NCI-H2107 (cell line): ENCODE measurements at places on chromosomes 3 and 15.
A peak's percentile ranks its signal among the peaks of the same experiment; 100 is the strongest.

- peak; percentile 85 for DNase-seq
Observed at GRCh38 chr3:108090701-108091497, at the start of gene CD47. TSS of gene CD47 (minus strand) at chr3:108091031. CDS start at chr3:108090908, 123 bp downstream.

GRCh38 chr3:95172164-95172943 is 1109.5 kb downstream of the NSUN3 start:
- DNase-seq = no peak

DNA sequence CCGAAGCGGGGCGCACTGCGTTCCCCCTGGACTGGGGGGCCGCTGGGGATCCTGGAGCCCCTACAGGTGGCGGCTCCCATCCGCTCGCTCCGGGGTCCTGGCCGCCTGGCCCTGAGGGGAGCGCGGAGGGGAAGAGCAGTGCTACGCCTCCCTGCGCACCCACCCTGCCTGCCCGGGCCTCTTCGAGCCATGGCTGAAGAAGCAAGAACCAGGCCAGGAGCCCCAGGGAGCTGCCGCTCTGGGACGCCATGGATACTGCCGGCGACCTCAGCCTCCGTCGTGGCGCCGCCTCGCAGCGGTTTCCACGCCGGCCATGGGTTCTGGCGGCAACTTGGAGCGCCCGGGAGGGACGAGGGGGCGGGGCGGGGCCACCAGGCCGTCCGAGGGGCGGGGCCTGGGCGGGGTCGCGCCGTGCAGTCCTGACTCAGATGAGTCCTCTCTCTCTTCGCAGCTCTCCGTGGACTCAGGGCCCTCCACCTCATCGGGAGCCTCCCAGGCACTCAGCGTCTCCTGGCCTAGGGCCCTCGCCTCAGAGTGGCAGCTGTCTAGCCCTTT is 50.9 kb downstream of the MYL3 start:
- no peak for DNase-seq

- DNase-seq = no peak
Observed at GRCh38 chr3:36923981-36924743, 20.7 kb downstream of the TRANK1 start.

DNA sequence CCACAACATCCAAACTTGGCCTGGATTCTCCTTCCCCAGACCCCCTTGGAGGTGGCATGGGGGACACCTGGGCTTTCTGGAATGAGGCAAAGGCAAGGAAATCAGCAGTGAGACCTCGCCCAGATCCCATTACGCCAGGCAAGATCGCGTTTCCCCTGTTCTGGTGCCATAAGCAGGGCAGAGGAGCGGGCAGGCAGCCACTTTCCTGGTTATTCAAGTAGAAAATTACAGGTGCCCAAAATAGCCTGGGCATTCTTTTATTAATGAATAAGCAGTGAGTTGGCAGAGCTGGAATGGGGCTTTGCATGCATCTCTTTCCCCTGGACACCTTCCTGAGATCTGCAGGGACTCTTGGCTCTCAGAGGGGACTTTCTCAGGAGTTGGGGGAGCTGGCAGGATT is 31.5 kb upstream of the FAM107A start:
- DNase-seq = peak; percentile 17

GRCh38 chr3:58514405-58514804 is 22.5 kb downstream of the KCTD6 start:
- no peak for DNase-seq

DNA sequence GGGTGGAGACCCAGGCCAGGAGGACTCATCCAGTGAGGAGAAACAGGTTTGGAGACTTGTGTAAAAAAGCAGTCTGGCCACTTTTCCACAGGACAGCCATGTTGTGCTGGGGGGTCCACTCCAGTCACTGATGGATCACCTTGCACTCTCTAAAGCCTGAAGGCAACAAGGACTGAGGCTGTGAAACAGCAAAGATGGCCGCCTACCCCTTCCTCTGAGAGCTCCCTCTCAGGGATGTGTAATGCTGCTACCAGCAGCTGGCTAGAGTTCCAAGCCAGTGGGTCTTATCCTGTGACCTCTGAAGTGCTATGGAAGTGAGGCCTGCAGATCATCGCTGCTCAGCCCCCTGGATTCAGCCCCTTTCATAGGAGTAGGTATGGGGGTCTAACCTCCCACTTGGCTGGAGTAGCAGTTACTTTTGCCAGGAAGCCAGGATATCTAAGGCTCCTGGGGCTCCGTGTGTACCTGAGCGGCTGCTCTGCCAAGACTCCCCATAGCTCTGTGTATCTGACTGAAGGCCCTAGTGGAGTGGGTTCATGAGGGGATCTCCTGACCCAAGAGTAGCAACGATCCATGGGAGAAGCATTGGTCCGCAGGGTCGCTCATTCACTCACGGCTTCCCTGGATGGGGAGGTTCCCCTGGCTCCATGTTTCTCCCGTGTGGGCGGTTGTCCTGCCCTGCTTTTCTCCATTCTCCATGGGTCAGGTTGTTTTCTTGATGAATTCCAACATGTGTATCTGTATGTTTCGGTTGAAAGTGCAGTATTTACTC is 69.9 kb upstream of the TNFSF10 start:
- no peak for DNase-seq

GRCh38 chr3:138476526-138476925 is 42.1 kb downstream of the ESYT3 start:
- DNase-seq = no peak

DNA sequence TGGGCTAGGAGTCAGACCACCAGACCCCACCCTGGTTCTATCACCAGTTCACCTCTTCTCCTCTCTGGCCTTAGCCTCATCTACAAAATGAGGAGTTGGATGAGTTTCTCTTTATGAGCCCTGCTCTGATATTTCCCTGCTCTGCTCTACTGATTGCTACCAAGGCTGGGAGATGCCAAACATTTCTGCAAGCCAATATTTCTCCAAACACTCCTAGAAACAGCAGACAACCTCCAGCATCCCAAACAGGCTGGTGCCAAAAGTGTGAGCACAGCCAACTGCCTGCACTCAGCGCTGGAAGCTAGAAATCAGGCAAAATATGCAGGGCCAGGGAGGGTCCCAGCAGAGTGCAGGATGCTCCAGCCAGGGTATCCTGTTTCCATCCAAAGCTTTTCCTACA is 10.8 kb downstream of the DAPK2 start:
- no peak for DNase-seq

DNA sequence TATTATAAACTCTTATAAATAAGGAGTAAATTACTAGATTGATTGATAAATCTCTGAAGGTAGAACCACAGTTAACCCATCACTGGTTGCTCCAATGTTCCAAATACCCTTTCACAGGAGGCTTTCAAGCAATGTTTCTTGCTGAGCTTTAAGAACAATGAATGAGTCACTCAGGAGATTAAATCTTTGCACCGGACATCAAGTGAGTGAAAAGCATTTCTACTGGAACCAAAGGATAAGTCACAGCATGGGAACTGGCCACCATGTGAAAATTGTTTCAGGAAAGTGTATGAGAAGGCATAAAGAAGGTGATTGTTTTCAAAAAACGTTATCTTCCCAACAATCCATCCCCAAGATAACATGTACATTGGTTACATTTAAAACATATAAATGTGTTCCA is 90.6 kb downstream of the CNTN3 start:
- DNase-seq = no peak

GRCh38 chr3:84265768-84266167 is 693.0 kb upstream of the CADM2 start:
- DNase-seq = no peak

DNA sequence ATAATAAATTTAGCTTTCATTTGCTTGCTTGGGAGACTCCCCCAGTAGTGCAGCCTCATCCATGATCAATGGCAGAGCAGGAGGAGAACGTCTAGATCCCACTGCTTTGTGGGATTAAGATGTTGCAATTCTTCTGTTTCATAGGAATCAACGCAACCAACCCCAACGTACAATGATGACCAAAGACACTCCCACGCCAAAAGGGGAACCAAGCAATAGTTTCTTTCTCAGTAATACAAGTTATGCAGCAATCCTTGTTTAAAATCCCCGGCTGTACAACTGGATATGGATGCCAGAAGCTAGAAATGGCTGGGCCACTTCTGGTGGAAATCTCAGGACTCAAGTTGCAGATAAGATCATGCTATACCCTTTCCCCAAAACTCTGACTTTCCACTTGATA is 411.2 kb downstream of the VPS13C start:
- DNase-seq = no peak

DNA sequence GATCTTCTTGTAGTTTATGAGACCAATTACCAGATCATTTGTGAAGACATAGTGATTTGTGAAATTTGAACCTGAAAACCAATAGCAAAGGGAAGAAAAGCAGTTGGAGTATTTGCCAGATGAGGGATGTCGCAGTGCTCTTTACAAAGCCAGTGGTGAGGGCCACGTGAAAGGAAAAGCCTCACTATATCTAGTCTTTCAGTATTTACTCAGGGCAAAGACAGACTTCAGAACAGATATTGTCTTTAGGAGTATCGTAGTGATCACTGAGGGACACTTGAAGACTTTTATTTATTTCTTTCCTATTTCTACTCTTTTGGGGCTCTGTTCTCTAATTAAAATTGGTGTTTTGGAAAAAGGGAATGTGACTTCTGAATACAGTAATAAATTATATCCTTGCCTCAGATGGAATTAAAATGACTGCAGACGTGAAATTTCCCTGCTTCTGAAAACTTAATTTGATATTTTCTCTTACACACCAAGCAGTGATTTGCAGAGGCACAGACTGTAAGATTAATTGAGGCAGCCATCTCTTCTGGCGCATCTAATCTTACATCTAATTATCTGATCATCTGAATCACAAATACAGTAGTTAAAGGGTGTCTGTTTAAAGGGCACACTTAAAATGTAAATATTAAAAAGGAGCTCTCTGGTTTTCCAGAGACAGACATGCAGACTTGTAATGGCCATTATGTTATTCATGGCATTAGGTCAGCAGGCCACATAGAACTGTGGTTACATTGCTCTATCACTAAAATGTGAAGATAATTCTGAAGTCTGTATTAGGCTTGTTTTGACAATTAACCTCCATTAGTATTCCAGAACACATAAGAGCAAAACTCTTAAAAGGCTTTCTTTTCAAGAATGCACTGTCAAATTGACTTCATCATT is 193.0 kb upstream of the GOLIM4 start:
- DNase-seq = no peak

GRCh38 chr3:14689247-14689980 is 14.5 kb downstream of the C3orf20 start:
- no peak for DNase-seq

- DNase-seq = no peak
Observed at GRCh38 chr3:188053036-188053340, 101.0 kb upstream of the LPP start.

DNA sequence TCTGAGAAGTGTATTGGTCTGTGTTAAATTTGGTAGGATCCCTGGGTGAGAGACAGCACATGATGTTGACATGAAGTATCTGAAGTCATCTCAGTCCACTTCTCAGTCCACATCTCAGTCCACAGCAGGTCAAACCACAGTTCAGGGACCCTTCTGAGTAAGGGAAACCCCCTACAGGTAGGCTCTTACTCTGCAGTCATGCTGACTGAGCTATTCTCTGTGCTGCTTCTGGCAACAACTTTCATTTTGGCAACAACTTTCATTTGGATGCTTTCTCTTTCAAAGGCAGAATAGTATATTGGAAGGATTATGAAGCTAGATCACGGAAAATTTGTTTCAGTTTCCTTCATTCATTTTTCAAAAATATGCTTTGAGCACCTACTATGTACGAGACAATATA is 178.2 kb upstream of the GOLIM4 start:
- DNase-seq = no peak

- no peak for DNase-seq
Observed at GRCh38 chr15:90075420-90076289, 26.6 kb downstream of the IDH2 start.

- DNase-seq = no peak
Observed at GRCh38 chr15:41581110-41581509, 22.1 kb downstream of the TYRO3 start.

- no peak for DNase-seq
Observed at GRCh38 chr3:133742351-133743091, 3.7 kb upstream of the TF start.

DNA sequence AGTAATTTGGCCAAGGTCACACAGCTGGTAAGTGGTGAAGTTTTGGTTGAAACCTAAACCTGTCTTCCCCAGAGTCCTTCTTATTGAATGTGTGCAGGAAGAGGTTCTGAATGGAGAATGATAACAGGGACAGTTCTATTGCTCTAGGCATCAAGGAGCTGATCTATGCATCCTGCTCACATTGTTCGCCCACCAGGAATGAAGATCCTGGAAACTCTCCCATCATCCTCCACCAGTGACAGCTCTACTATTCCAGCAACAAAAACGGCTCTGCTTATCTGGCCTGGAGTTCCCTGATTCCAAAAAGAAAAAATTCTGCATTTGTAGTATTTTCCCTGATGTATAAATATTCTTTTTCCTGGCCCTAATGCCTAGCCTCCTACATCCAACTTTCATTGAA is 16.4 kb upstream of the TNFAIP8L3 start:
- no peak for DNase-seq

GRCh38 chr15:80424381-80424780 is 20.2 kb downstream of the ARNT2 start:
- no peak for DNase-seq

DNA sequence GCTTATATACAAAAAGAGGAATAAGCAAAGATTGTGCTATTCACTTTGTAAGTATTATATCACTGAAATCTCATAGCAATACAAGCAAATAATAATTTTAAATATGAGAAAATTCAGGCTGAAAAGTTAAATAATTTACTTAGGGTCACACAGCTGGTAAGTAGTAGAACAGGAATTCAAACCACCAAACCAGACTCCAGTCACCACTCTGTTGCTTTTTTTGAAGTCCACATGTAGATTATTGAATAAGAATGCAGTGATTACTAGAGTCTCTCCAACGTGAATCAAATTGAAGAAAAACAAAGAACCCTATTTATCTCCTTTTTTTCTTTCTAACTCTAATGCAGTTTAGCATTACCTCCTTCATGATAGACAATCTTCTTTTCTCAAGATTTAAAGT is 15.9 kb downstream of the SPICE1 start:
- no peak for DNase-seq

DNA sequence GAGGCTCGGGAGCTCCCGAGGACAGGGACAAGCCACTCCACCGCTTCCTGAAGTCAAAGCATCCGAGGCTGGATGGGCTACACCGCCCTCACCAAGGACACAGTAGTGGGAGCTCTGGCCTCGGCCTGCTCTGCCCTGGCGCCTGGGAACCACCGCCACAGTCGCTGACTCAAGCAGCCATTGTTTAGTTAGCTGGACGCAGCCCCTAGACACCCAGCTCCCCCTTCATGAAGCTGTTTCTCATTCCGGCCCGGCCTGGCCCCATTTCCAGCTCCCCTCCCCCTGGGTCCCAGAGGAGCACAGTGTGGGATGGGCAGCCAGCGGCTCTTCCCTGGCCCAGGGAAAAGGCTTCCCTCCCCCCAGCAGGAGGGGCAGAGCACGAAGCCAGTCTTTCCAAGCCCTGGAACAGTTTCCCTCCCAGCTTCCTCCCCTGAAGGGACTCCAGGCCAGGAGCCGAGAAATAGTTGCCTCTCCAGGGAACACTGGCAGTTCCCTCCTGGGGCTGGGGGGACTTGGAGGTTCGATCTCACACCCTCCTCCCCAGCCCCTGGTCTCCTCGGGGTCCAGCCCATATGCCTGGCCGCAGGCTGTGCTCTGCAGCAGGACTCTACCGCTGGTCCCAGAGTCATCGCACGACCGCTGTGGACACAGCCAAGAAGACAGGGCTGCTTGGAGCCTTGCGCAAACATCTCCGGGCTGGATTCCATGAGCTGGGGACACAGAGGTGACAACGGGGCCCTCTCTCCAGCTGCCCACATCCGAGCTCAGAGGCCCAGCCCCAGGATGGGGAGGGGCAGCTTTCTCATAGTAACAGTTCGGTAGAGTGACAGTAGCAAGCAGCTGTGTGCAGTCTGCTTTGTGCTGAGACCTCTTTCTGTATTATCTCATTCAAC is 10.0 kb downstream of the PLXND1 start:
- no peak for DNase-seq
